ENCODE measurements at places on chromosomes 1 and 21.

GRCh38 chr1:183597656-183598347 is 7.5 kb upstream of the NCF2 start:
- DNase-seq = no peak

GRCh38 chr1:178005450-178005849 is 35.6 kb upstream of the SEC16B start:
- DNase-seq = no peak

GRCh38 chr1:18637511-18637960 is 6.9 kb downstream of the PAX7 start:
- DNase-seq = no peak

- DNase-seq = no peak
These were observed 2.2 kb downstream of the SFPQ start for GRCh38 chr1:35190784-35191183.

DNA sequence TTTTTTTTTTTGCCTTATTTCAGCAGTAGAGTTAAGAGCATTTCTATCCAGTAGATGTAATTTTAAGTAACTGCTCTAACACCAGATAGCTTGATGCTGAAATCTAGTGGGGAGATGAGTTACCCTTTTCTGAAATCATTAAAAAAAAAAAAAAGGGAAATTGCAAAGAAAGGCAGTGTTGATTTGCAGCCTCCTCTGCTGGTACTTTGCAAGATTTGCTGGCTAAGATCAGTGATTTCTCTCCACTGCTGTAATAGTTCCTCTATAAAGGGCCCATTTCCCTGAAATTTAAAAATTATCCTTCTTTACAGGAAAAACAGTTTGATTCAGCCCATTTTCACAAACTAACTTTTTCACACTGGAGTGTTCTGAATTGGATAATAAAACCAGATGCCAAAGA is 120.6 kb downstream of the PTBP2 start:
- no peak for DNase-seq

GRCh38 chr1:171424494-171424893 is 60.8 kb upstream of the PRRC2C start:
- DNase-seq = no peak

DNA sequence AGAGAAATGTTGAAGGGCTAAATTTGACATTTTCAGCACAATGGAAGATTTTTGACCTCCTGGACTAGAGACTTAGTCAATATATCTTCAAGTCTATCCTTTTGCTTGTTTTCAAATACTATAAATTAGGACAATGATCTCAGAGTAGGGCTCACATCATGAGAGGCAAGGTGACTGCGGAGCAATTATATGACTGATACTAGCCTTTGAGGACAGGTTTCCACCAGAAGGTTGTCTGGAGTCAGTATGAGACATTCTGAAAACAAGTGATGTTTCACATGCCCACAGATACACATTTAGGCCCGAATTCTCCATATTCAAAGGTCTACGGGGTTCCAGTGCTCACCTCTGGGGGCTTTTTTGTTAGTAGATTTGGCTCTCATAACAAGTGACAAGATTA is 142.3 kb upstream of the SAMSN1 start:
- DNase-seq = no peak

- DNase-seq = peak; percentile 71
These were observed 59.8 kb upstream of the MORC3 start for GRCh38 chr21:36260030-36260787.

DNA sequence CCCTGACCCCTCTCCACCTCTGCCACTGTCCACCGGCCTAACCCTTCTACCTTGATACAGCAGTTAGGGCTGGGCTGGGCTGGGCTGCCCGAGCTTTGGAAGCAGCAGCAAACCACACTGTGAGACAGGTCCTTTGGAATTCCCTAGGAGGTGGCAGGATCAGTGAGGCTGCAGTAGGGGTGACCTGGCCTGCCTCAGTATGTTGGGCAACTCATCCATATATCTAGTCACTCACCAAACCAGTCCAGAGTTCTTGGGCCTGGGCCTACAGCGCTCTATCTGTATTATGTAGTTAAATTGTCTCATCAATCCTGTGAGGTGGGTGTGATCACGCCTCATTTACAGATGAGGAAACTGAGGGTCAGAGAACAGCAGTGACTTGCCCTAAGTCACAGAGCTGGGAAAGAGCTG is 13.3 kb upstream of the SYNC start:
- DNase-seq = no peak

DNA sequence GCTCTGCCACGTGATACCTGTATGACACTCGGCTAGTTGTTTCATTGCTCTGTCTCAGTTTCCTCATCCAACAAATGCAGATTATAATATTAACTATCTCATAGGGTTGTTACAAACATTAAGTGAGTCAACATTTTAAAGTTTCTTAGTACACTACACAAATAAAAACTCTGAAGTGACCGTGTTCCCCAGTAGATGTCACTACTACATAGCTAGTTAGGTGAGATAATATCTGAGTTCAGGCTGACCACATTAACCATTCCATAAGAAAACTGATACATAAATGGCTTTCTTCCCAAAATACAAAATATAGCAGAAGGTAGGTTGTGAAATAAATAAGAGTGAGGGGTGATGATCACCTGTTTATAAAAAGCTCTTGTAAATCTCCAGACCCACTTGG is 214.1 kb downstream of the NUF2 start:
- peak; percentile 9 for DNase-seq

DNA sequence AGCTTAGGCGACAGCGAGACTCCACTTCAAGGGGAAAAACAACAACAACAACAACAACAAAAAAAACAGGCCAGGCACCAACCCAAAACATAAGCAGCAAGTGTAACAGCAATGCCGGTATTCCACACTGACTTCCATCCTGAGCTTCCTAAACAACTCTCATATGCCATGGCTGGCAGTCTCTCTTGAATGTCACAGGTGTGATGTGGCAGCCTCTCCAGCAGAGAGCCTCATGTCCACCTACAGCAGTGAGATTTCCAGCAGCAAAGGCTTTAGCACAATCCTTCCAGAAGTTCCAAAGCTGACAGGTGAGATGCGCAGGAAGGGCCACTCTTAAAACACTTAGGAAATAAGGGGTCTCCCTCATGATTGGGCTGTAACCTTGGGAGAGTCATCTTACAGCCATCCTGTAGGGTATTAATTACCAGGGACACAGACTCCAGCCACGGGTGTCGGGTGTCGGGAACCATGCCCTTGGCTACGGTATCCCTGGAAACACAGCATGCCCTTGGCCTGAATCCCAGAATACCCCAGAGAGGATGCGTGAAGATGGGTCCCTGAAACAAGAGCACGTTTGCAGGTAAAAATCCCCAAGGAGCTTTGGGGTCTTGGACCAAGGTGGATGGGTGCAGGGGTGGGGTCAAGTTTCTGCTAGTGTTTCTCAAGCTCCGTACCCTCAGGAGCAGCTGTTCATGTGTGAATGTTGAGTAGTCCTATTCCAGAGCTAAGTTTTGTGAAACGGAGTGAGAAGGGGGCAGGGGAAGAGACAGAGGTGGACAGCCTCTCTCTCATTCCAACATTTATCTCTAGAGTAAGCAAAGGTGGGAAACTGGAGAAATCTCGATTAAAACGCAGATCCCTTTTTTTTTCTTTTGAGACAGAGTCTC is 31.4 kb downstream of the CLSTN1 start:
- DNase-seq = no peak

- DNase-seq = no peak
These were observed 10.4 kb upstream of the KLF17 start for GRCh38 chr1:44108241-44108640.

DNA sequence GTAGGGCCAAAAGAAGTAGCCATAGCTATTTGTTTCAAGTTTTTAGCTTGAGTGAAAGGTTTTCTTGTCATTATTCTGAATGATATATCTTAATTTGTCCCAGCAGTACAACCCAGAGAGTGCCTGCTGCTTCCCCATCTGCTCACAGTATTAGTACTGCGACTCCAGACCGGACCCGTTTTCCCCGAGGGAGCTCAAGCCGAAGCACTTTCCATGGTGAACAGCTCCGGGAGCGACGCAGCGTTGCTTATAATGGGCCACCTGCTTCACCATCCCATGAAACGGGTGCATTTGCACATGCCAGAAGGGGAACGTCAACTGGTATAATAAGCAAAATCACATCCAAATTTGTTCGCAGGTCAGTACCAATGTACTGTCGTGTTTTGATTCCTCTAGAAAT is 37.2 kb upstream of the C1orf115 start:
- DNase-seq = no peak

DNA sequence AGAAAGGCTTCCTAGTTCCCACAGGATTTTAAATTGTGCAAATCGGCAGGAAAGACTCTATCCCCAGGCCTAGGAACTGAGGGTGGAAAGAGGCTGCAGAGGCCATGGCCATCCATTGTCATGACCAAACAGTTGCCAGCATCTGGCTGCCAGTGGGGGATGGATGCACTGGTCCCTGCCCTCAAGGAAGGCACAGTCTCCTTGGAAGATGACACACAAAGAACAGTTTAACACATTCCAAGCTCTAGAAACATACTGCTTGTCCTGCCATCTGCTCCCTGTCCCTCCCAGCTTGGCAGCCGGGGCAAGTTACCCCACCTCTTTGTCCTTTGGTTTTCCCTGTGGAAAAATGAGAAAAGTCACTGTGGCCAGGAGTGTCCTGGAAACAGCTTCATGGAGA is 83.2 kb downstream of the BCAR3 start:
- DNase-seq = no peak

GRCh38 chr1:173062150-173062938 is 11.6 kb upstream of the TNFSF18 start:
- peak; percentile 60 for DNase-seq

DNA sequence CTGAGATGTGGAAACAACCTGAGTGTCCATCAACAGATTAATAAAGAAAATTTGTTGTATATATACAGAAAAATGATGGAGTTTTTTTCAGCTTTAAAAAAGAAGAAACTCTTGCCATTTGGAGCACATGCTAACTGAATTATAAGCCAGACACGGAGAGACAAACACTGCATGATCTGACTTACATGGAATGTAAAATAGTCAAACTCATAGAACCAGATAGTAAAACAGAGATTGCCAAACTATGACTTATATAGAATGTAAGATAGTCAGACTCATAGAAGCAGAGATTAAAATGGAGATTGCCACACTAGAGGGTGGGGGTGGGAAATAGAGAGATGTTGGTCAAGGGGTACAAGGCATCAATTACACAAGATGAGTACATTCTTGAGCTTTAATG is 1786.6 kb downstream of the PLA2G4A start:
- DNase-seq = no peak

- DNase-seq = no peak
These were observed 199.8 kb downstream of the SEC16B start for GRCh38 chr1:177770096-177770495.

- DNase-seq = no peak
These were observed 32.1 kb downstream of the LRP8 start for GRCh38 chr1:53295726-53296116.

- no peak for DNase-seq
These were observed 50.8 kb downstream of the TOMM20 start for GRCh38 chr1:235077571-235078479.

- DNase-seq = no peak
These were observed 402.4 kb downstream of the USH2A start for GRCh38 chr1:216020743-216021345.

GRCh38 chr21:16055014-16055413 is 325.2 kb downstream of the USP25 start:
- DNase-seq = no peak

GRCh38 chr1:178798232-178798861 is 72.5 kb downstream of the ANGPTL1 start:
- DNase-seq = no peak

GRCh38 chr1:26493267-26493666 is 21.0 kb downstream of the HMGN2 start:
- DNase-seq = no peak

DNA sequence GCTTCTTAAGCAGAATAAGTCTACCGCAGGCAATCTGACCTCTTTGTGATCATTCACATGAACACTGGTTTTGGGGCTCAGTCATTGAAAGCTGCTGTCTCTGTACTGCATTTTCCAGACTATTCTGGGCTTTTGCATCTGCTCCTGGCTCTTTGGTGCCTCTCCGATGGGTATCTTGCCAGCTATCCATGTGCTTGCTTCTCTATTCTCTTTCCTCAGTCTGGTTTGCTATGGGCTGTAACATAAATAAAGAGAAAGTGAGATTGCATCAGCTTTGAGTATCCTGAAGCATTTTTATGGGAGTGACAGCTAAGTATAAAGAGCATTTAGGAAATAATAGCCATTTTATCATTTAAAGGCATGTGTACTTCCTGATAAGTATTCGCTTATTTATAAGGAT is 70.7 kb downstream of the C1orf21 start:
- no peak for DNase-seq

DNA sequence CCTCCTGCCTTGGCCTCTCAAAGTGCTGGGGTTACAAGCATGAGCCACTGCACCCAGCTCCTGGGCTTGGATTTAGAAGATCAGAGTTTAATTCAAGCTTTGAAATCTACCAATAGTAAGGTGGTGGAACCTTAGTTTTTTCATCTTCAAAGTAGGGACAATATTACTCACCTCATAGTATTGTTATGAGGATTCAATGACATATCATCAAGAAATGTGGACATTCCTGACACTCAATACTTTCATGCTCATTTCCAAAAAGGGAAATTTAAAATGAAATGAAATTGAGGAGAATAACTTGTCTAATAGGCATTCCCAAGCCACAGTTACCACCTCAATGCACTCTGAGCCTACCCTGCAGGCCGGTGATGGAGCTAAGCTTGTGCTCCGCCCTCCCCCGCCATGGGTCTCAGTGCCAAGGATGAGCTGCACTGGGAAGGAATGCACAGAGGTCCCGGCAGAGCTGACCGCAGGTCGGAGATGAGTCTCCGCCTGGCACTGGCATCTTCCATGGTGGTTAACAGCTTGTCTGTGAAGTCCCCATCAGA is 56.5 kb upstream of the BCAR3 start:
- DNase-seq = peak; percentile 58

DNA sequence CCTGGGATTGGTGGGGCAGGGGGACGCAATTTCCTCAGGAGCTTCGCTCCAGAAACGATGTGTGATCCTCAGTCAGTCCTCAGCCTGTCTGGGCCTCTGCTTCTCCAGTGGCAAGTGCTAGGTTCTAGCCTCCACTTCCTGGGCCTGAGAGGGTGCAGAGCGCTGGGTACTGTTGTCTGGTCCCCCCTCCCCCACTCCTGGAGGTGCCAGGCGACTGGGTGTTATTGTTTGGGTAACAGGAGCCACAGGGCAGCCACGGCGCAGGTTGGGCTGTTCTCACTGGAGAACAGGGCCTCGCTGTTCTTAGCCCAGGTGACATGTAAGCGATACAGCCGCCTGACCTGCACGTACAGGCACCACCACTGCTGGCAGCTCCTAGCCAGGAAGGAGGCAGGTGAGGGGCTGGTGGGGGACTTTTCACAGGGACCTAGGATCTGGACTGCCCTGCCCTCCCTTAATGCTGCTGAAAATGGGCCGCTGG is 2.1 kb downstream of the RPS6KA1 start:
- DNase-seq = no peak

DNA sequence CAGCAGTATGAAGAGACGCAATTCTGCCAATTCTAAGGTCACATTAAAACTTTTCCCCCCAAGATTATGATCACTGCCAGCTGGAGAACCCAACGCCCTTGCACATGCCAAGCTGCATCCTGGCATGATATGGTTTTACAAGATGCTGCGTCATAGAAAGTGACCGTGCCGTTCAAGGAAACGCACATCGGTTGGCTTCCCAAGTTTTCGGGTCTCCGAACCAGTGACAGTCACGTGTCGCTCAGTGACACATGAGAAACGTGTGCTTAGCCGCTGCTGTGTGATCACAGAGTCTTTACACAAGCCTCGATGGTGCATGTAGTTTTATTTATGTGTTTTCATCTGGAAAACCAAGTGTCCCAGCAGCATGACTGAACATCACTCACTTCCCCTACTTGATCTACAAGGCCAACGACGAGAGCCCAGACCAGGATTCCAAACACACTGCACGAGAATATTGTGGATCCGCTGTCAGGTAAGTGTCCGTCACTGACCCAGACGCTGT is 7.4 kb downstream of the SMIM1 start:
- DNase-seq = no peak
